ENCODE measurements at places on chromosomes 2 and 18.

GRCh38 chr2:44333994-44334393 is 27.3 kb downstream of the PREPL start:
- no peak for DNase-seq

- DNase-seq, result no peak
These were observed 31.5 kb downstream of the ACSL3 start for GRCh38 chr2:222892321-222892720.

DNA sequence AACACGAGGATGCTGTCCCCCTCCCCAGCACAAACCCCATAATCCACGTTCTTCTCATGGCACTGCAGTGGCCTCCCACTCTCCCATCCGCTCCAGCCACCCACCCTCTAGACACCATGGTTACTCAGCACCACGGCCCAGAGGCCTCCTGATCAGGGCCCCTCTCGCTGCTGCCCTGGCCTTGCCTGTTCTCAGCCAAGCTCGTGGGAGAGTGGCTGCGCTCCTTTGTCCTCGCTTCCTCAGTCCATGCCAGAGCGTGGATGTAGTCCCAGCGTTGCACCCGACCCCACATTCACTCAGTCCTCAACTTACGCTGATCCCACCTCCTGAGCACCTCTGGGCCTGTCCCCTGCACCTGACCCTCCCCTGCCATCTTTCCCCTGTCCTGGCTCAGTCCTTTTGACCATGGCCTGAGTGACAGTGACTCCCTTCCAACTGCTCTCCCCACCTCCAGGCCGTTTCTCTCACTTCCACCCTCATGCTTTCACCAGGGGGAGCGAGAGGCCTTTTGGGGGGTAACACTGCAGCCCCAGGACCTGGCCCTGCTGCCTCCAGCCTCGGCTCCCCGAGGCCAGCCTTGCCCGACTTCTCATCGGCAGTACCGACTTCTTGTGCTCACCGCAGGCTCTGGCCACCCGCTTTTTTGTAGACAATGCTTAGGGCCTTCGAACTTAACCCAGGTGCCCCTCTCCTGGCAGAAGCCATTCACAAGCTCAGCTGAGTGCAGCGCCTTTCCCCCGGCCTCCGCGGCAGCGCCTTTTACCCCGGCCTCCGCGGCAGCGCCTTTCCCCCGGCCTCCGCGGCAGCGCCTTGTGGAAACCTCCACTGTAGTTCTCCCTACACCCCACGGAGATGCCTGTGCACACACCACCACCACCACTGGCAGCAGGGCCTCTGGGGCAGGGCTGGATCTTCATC is 131.4 kb downstream of the CLIP4 start:
- no peak for DNase-seq

DNA sequence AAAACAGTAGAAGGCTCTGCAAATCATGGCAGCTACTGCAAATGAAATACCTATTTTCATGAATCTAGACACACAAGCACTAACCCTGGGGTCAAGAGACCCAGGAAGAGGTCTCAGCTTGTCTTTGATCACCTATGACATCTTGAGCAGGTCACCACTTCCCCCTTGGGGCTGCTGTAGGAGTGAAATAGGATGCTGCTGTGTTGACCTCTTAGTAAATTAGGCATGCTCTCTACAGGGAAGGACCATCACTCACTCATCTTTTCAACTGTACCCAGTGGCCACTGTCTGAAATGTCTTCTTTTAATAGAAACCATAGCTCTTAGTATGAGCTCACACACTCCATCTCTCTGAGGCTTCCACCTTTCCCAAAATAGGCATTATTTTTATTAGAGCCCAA is 83.8 kb downstream of the NCK2 start:
- DNase-seq, result no peak

- DNase-seq, result no peak
These were observed 31.5 kb upstream of the CAB39 start for GRCh38 chr2:230681171-230681545.

All from lung (tissue), 17 donors.